Fibroblast of upper back skin (primary cell): ENCODE measurements at places on chromosomes 4 and X.

DNA sequence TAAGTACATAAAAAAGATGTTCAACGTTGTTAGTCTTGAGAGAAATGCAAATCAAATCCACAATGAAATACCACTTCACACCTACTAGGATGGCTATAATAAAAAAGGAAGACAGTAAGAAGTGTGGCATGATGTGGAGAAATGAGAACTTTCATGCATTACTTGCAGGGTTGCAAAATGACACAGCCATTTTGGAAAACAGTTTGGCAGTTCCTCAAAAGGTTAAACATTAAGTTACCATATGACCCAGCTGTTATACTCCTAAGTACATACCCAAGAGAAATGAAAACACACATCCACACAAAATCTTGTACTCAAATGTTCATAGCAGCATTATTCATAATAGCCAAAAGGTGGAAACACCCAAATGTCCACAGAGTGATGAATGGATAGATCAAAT, 25.8 kb upstream of the LIMCH1 start:
- no peak for DNase-seq

- DNase-seq: no peak
Observed at GRCh38 chrX:53122013-53122412, 28.1 kb downstream of the KANTR start.

- DNase-seq: no peak
Observed at GRCh38 chrX:30301208-30301607, 8.0 kb downstream of the NR0B1 start.

DNA sequence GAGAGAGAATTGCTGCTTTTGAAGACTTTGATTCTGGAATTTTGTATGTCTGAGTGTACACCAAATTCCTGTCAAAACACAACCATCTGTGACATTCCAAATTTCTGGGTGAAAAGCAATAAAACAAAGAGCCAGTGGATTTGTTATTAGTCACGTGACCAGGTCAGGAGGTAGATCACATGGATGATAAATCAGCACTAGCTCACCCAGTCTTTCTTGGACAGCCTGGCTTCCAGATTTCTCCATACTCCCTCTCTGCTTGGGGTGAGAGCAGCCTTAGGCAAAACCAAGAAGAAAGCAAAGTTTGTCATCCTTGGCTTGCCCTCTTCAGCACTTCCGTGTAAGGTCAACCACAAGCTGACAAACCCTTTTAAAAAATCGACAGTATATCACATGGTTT, 194.2 kb downstream of the CLCN4 start:
- peak; percentile 86 for DNase-seq

DNA sequence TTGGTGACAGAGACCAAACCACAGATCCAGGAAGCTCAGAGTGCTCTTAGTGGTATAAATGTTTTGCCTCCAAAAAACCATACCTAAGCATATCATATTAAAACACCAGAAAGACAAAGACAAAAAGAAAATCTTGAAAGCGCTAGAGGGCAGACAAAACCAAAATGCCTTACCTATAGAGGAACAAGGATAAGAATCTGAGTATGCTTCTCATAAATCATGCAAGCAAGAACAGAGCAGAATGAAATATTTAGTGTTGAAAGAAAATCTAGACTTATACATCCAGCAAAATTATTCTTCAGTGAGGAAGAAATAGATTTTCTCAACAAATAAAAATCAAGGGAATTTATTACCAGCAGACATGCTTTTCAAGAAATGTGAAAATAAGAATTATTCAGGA, 941.0 kb upstream of the INTU start:
- no peak for DNase-seq

DNA sequence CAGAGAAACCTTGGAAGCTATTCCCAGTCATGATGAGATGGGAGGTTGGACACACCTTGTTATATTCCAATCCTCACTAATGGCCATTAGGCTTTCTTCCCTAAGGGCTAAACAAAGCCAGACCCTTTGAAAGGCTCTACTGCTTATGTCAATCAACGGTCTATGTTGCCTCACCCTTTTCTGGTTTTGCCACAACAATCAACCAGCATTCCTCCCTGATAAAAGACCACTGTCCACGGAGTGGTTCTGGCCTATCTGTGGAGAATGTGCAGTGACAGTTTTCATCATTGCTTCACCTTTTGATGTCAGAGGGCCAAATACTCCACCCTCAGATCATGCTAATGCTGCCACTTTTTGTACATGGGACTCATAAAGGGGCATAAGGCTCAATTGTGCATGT, 913.4 kb downstream of the RPA4 start:
- DNase-seq: no peak

GRCh38 chr4:155881555-155881954, 15.5 kb upstream of the ASIC5 start:
- DNase-seq: no peak

DNA sequence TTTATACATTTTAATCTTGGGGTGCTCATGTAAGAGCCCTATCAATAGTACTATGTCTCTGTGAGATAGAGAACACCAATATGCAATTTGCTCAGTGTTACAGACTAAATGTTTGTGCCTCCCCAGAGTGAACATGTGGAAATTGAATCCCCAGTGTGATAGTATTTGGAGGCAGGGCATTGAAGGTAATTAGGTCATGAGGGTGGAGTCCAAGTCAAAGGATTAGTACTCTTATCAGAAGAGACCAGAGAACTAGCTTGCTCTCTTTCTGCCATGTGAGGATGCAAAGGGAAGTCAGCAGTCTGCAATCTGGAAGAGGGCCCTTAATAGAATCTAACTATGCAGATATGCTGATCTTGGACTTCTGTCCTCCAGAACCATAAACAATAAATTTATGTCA, 1317.0 kb downstream of the STIM2 start:
- DNase-seq: no peak
